ENCODE measurements at places on chromosomes 2 and 18.
A peak's percentile ranks its signal among the peaks of the same experiment; 100 is the strongest.

DNA sequence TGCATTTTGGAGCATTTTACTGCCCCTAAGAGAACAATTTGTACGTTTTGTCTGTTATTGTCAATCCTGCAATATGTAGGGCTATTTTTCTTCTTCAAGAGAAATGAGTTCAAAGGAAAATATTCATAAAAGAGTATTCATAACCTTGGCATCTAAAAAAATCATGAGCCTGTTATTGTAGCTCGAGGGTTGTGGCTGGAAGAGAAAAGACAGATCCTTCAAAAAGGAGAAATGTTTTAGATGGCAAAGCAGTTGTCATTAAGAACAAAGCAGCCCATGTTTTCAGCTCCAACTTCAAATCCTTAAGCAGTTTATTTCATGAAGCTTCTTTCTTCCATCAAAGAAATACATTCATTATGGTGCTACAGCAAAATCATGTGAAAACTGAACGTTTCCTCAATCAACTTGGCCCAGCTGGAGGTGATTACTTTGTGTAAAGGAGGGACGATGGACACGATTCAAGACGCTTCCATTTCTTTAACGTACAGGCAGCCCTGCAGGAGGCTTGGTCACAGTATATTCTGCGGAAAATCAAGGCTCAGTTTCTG lies 31.4 kb downstream of the QPCT start:
- no peak for DNase-seq

DNA sequence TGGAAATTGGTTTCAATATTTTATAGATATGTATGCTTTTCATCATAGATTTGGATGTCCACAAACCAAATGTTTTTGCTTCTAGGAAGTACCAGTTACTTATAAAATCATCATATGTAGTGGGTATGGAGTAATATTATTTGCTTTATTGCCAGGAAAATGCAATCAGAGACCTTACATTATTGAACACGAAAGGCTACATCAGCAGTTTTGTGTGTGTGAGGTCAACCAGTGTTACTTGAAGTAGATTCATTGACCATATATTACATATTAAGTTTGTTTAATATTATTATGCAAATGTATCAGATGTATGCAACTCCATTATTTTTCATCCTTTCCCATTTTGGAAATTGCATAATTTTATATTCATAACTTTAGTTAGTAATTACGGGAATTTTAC lies 219.1 kb upstream of the MMADHC start:
- no peak for DNase-seq

DNA sequence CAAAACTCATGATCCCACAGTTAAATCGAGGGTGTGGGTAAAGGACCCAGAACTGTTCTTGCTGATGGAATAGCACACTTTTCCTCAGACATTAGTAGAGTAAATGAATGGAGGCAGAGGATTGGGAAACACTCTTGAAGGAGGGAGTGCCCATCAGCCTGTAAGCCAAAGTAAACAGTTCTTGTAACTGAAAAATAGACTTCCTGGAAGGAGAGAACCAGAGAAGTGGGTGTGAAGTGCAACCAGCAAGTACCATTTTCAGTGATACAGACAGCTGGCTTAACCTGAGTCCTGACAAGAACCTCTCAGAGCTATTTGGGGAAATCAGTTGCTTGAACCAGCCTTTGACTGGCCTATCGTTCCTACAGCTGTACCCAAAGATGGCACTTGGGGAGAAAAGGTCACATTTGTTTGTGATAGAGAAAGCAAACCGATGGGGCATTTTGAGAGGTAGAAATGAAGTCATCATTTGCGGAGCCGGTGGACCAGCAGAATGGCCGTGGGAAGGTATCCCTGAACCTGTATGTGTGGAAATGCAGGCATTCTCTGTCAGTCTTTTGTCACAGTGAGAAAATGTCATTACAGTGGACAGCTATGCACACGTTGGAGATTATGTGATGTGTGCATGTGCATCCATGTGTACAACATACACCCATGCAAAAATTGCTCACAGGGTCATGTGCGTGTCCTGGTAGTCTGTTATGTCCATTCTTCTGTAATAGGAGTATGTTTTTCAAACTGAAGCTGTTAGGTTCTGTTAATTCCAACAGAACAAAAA lies 17.8 kb downstream of the CRIM1 start:
- no peak for DNase-seq

- DNase-seq, result no peak
Measured at GRCh38 chr2:3065928-3066327, 311.7 kb downstream of the EIPR1 start.

GRCh38 chr2:134152045-134153010 lies 101.5 kb upstream of the MGAT5 start:
- DNase-seq, result no peak

GRCh38 chr2:172305066-172305465 lies 122.3 kb upstream of the ITGA6 start:
- no peak for DNase-seq

DNA sequence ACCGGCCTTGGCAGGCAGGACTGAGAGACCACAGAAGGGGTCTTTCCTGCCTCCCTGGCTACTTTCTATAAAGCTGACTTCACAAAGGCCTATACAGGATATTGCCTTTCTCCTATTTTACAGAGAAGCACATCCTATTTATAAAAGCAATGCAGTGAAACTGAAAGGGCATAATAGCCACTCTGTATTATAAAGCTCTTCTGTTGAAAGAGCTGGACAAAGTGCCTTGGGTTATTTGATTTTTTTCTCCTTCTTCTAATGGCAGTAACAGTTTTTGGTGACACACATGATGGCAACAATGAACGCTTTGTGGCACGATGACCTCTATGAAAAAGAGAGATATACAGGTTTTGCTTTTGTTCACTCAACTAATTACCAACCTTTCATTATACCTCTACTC lies 281.1 kb downstream of the ZNF516 start:
- DNase-seq, result no peak

DNA sequence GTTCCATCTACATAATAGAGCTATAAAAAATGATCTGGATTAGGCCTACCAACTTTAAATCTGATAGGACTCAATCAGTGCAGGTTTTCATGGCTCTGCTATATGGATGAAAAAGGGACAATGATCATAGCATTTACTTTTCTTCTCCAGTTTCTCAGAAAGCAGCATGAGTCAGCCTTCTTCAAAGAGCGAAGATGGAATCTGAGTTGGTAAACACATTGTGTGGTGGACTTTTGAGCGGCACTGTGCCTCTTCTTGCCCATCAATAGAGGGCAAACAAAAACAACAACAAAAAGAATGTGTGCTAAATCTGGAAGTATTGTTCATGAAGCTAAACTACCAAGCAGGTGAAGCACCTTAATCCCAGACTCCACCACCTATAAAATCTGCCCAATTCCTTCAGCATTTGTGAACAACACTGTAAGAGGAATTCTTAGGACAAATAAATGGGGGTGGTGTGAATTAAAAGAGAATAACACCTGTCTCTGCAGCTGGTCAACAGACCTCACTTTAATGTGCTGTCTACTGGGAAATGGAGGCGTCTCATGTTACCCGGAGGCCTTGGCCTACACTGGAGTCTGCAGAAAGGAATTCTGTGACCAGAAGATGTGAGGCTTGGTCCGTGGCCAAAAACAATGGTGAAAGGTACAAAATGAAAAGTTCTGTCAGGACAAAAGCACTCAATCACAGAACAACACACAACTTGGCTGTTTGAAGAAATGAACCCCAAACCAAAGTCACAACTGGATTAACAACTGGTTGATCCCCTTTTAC lies 609.0 kb downstream of the IRS1 start:
- DNase-seq, result no peak

- DNase-seq, result no peak
Measured at GRCh38 chr18:7786569-7786968, 219.5 kb downstream of the PTPRM start.

DNA sequence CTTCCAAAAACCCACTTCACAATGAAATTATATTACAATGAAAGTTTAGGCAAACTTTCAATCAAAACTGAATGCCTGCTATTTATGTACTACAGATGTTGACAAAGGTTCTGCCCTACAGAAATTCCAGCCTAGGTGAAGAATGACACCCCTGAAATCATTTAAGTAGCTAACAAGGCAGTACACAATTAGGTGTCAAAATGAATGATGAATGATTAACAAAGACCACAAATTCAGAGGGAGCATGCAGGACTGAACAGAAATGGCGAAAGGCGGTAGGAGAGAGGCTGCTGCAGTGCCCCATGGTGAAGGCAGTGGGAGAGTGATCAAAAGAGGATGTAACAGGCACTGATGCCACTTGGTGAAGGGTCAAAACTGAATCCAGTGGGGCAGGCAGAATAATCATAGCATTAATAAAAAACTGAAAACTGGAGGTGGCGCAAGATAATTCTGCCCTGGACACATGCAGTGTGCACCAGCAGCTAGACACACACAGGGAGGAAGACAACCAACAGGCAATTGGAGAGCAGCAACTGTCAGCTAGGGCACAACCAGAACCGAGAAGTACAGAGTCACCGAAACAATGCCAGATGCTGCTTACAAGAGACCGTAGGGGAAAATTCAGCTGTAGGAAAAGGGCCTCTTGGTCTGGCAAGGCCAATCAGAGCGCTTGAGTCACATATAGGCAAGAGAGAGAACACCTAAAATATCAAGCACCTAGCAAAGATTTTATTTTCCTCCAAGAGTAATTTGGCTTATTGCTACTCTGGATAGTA lies 4.5 kb downstream of the TMEM131 start:
- no peak for DNase-seq

- DNase-seq, result peak; percentile 19
Measured at GRCh38 chr18:37385846-37386778, 179.5 kb downstream of the CELF4 start.

- DNase-seq, result no peak
Measured at GRCh38 chr2:82234283-82234874, 1929.8 kb upstream of the LRRTM1 start.

DNA sequence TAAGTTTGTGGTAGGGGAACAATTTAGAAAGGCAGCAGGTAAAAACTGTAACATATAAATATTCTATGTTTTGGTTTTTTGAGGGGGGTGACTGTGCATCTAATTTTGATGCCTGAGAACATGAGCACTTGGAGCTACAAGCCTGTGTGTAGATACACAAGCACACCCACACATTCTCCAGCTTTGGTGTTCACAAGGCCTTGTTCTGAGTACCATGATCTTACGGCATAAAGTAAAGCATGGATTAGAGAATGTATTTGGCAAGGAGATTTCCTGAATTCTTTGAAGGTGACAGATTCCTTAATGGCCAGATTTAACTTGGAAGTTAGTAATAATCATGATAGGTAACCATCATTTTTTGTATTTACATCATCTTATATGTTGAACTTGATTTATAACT lies 42.7 kb downstream of the MAP3K20 start:
- no peak for DNase-seq

DNA sequence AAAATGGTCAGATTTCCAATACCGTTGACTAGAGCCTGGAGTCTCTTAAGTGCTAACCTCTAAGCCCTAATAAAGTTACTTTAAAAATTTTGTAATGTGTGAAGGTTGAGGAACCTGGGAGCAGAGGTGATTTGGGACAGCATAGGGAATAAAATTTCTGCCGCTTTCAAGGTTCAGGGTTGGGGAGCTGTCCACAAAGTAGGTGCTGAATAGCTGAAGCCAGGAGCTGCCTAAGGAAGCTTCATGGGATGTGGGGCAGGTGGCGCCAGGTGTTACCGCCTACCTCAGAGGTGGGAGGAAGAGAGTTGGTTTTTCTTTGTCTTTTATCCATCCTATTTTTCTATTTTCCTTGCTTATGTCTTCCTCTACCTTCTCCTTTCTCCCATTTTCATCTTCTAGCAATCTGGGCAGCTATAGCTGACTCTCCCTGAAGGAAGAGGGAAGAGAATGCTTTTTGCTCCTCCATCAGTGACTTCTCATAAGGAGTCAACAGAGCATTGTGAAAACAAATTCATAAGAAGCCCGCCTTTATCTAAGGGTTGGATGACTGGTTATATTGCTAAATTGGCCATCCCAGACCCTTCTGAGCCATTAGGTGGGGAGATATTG lies 178.7 kb downstream of the CLIP4 start:
- no peak for DNase-seq

DNA sequence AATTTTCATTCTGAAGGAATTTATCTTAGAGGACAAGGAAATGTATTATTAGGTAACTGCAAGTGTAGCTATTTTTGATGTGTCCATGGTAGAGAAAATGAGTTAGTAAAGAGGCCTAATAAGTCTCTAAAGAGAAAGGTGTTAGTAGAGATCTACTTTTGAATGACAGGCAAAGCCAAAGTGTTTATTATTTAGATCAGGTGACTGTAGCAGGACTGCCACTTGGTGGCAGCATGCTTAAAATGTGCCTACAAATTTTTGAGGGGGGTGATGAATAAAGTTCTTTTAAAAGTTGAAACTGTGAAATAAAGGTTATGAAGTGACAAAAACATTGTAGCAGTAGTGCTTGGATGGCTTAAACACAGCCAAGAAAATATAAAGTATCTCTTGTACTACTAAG lies 421.5 kb upstream of the MEIS1 start:
- no peak for DNase-seq

- no peak for DNase-seq
Measured at GRCh38 chr2:43486603-43487002, 109.2 kb downstream of the THADA start.

DNA sequence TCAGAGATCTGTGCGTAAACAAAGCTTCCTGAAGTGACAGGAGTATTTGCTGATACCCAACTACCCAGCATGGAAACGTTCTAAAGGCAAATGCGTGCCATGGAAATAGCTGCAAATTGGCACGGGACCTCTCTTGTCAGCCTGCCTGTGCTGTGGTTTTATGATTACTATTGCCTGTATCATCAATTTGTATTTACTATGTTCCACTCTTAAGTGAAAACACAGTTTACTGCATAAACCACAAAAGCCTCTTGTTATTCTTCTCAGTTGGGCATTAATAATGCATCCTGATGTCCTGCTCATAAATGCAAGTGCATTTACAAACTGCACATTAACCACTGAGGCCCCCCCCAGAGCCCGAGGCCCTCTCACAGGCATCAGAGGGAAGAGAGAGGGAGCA lies 196.6 kb upstream of the SLC35G4 start:
- no peak for DNase-seq

- no peak for DNase-seq
Measured at GRCh38 chr2:159933040-159933726, 129.2 kb downstream of the PLA2R1 start.

- DNase-seq, result no peak
Measured at GRCh38 chr2:71476495-71476894, 23.1 kb downstream of the DYSF start.

DNA sequence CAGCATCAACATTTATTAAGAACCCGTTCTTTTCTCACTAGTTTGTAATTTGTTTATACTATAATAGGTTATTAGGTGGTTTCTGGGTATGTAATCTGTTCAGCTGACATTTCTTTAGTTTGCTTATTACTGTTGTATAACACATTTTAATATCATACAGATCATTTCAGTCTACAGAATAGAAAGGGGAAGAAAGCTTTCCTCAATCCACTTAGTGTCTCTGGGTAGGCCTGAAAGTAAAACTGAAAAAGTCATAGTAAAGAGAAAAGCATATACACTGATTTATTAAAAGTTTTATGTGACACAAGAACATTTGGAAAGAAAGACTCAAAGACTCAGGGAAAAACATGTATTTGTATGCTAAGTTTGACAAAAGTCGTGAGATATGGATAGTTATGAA lies 16.8 kb upstream of the KCNJ3 start:
- DNase-seq, result no peak

GRCh38 chr2:173898996-173899395 lies 66.2 kb downstream of the SP3 start:
- DNase-seq, result no peak

- no peak for DNase-seq
Measured at GRCh38 chr2:119647440-119648169, 31.4 kb upstream of the TMEM177 start.

GRCh38 chr2:169225233-169225750 lies 137.0 kb downstream of the LRP2 start:
- DNase-seq, result no peak

- no peak for DNase-seq
Measured at GRCh38 chr2:215107216-215108056, 31.0 kb downstream of the ABCA12 start.

Measured in NCI-H774 (cell line).